ENCODE measurements at places on chromosomes 16 and 17.

- peak; percentile 15 for DNase-seq
Observed at GRCh38 chr16:82653550-82654511, 27.1 kb downstream of the CDH13 start.

- DNase-seq = no peak
Observed at GRCh38 chr17:78479369-78479768, 97.8 kb downstream of the DNAH17 start.

GRCh38 chr16:87064731-87065445 lies 252.3 kb downstream of the C16orf95 start:
- no peak for DNase-seq

DNA sequence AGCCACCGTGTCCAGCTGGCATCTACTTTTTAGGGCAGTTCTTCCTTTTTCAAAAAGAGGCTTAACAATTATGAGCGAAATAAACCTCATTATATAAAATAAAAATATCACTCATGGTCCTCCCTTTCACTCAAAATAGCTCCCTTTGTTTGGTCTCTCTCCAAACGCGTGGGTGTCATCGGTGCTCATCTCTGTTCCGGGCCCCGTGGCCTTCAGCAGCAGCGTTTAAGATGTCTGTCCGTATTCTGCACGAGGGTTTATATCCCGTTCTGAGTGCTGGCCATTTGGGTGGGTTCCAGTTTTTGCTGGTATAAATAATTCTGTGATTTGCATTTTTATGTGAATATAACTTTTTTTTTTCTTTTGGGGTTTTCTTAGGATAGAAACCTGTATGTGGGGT lies 33.4 kb downstream of the PRMT7 start:
- DNase-seq = no peak

DNA sequence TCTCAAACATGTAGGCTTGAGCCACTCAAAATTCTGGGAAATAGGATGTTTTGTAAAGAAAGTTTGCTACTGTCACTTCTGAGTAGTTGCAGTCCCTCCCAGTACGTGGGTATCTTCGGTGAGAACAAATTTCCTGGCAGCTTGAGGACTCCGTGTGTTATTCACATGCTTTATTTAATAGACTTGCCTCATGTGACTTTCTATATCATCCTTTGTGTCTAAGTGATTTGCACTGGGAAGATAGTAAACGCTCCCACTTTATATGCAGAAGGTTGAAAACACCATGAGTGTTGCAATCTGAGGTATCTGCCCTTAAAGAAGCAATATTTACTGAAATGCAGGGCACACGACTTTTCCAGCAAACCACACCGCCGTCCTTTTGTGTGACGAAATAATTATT lies 643.7 kb downstream of the MAF start:
- no peak for DNase-seq

- DNase-seq = no peak
Observed at GRCh38 chr17:20924306-20924705, 118.5 kb downstream of the USP22 start.
